ENCODE measurements at places on chromosomes 11 and 22.

DNA sequence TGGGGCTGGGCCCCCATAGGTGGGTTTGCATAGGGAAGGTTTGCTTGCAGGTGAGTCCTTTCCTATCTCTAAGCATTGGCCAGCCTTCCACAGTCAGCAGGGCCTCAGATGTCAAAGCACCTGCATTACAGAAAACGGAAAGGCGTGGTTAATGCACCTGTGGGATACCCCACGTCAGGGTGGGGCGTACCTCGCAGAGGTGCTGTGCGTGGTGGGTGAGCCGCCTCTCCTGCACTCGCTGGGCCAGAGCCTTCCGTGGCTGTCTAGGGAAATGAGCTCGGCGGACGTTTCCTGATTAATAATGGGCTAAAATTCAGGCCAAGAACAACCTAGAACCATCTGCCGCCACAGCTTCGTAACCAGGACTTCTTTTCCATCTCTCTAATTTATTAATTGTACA, 32.3 kb downstream of the ST14 start:
- no peak for DNase-seq

- no peak for DNase-seq
Observed at GRCh38 chr11:127939000-127939399, 648.4 kb downstream of the ETS1 start.

DNA sequence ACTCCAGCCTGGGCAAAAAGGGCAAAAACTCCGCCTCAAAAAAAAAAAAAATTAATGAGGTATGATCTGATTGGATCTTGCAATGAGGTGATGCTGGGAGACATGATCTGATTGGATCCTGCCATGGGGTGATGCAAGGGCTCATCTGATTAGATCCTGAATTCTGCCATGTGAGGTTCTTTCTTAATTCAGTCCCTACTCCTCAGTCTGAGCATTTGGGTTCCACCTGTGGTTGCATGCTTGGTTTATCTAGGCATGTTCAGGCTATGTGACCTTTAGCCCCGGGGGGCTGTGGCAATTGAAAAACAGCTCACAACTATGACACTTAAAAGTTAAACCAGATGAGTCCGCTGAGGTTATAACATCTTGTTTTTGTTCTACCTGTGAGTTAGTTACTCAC, 4.8 kb upstream of the TRIM6 start:
- no peak for DNase-seq

- DNase-seq: no peak
Observed at GRCh38 chr11:2954263-2954662, 25.0 kb upstream of the PHLDA2 start.

DNA sequence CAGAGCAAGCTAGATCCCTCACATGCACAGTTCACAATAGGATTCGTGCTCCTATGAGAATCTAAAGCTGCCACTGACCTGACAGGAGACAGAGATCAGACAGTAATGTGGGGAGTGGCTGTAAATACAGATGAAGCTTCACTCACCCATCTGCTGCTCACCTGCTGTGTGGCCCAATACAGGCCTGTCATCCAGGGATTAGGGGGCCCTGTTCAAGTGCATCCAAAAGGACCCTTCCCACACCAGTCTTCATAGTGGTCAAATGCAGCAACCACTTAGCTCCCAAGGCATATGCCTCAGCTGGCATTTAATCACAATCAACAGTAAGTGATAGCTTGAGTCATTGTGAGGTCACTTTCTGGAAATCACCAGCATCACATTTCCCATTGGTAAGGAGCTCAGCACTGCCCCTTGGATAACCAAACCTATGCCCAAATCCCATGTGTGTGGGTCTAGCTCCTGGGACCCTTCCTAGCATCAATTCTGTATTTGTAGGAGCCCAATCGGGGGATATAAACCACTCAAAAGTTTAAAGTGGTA, 65.6 kb downstream of the OR4C45 start:
- DNase-seq: no peak

- no peak for DNase-seq
Observed at GRCh38 chr11:27699926-27700350, 317 bp downstream of the BDNF start.

- no peak for DNase-seq
Observed at GRCh38 chr22:46074771-46075551, 75.4 kb upstream of the PPARA start.

GRCh38 chr11:24356501-24356900, 140.4 kb upstream of the LUZP2 start:
- no peak for DNase-seq

DNA sequence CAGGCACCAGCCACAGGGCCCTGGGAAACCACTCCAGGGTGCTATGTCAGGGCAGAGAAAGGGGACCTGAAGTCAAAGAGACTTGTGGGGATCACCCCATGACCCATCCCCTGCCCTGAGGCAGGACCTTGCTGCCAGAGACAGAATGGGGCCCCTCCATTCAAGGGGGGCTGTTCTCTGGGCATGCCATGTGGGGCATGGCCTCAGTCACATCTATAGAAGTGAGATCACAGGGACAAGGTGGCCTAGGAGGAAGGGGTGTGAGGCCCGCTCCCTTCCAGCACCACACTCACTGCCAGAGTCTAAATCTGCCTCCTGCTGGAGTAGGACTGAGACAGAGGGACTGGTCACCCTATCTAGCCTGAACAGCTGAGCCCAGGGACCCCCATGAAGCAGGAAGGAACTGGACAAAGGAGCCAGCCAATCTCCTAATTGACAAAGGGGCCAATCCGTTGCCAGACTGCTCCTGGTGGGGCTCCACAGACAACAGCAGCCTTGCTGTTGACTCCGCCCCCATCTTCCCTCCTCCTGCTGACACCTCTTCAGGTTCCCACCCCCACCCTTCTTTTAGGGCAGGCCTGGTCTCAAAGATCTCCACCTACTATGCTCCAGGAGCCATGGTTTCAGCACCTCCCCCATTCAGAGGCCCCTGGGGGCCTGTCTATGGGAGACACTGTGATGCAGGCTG, 26.0 kb downstream of the NEAT1 start:
- no peak for DNase-seq

- no peak for DNase-seq
Observed at GRCh38 chr11:78499971-78500370, 74.7 kb downstream of the NARS2 start.

All from effector CD8-positive, alpha-beta T cell (primary cell).